ENCODE measurements at places on chromosomes 2 and 18. TPM values are rescaled to one million over a fixed set of nuclear protein-coding genes. Genes with fewer than 3 reads are reported as not detected.

GNAL gene
- 25.1 TPM for total RNA-seq

DNA sequence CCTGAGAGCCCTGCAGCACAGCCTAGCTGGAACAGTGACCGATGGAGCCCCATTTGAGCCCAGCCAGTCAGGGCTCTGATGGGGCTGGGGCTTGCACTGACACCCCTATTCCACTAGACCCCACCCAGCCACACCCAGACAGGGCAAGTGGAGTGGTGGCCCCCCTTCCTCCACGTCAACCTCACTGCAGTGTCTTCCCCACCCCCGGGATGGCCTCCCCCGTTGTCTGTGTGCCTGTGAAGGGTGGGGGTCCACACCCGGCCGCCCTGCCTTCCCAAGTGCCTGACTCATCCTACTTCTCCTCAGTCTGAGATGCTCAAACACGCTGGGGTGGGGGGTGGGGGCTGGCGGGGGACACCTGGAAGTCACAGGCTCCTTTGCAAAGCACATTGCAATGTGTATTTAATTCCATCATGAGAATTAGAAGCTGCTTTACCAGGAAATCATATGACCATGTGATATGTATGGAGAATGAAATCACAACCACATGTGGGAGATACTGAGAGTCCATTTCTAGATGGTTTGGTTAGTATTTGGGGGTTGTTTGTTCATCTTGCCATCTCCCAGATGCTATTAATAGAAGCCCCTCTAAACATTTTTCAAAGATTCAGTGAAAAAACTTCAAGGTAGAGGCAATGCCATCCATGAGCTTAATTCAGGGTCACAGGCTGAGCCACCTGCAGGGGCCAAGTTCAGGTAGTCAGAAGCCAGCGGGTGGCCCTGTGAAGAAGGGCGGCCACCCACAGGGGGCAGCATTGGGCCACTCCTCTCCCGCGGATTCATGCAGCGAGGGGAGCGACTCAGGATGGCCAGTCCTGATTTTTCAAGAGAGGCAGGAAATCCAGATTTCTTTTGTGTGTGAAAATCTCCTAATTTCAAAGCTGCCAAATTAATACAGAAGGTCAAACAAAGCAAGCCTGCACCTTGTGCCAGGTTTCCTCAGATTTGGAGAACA is 22.7 kb upstream of the GMPPA start:
- peaks cover 56% of the 10 kb centered on the region for H3K36me3 ChIP-seq
- peaks cover 23% of the 10 kb centered on the region for H3K4me1 ChIP-seq
- no peak overlapping the region for H3K4me3 ChIP-seq

GRCh38 chr2:48728295-48728694 is 27.2 kb downstream of the LHCGR start:
- DNase-seq: no peak
- H3K4me3 ChIP-seq: no peak overlapping the region
- no peaks in the 10 kb centered on the region for H3K4me1 ChIP-seq
- H3K27me3 ChIP-seq: no peaks in the 10 kb centered on the region

DNA sequence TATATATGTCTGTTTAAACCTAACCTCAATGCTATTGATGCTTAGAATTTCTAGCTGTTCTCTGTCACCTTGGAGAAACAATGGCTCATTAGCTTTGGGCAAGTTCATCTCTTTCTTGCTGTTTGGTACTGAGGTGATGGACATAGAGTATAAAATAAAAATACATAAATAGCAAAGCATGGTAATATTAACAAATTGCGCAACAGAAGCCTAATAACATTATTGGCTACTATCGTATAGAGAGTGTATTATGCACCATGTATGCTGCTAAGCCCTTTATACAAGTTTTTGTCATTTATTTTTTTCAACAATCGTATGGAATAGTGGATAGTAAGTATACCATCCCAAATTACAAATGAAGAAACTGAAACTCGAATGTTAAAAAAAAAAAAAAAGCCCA is 100.1 kb downstream of the ICOS start:
- no peaks in the 10 kb centered on the region for H3K36me3 ChIP-seq
- H3K4me3 ChIP-seq: no peak overlapping the region
- DNase-seq: no peak
- H3K27me3 ChIP-seq: no peaks in the 10 kb centered on the region
- peaks cover under 1% of the 10 kb centered on the region for H3K4me1 ChIP-seq

DNA sequence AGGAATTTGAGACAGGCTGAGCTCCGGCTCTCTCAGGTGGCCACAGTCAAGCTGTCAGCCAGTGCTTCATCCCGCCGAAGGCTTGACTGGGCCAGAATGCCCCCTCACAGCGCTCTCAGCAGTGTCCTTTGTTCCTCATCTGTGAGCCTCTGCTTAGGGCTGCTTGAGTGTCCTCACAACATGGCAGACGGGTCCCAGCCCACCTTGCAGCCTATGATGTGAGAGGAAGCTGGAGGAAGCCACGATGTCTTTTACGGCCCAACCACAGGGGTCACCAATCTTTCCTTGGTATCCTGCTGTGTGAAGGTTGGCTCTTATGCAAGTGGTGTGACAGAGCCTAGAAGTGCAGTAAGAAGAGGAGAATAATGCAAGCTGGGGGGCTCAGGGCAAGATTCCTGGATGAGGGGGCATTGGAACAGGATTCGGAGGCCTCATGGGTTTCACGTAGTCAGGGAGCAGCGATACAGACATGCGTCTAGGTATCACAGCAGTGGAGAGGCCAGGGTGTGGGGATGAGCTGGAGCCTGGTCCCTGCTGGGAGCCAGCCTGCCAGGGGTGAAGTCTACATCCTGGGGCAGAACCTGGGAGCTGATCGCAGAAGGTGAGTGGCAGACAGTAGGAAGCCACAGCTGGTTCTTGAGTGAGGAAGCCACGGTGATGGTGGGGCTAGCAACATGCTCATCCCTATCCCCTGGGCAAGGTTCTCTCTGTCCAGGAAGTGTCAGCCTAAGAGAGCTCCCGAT is 234.1 kb downstream of the GLI2 start:
- no peak overlapping the region for H3K27ac ChIP-seq
- DNase-seq: no peak
- no peak overlapping the region for H3K4me3 ChIP-seq
- peaks cover 6% of the 10 kb centered on the region for H3K36me3 ChIP-seq

- no peaks in the 10 kb centered on the region for H3K4me1 ChIP-seq
- no peak overlapping the region for H3K27ac ChIP-seq
- no peaks in the 10 kb centered on the region for H3K27me3 ChIP-seq
- no peak for DNase-seq
Measured at GRCh38 chr2:164642946-164643555, 21.8 kb upstream of the GRB14 start.

- peaks cover 4% of the 10 kb centered on the region for H3K27me3 ChIP-seq
- H3K4me3 ChIP-seq: no peak overlapping the region
- no peak overlapping the region for H3K27ac ChIP-seq
- H3K36me3 ChIP-seq: no peaks in the 10 kb centered on the region
- H3K4me1 ChIP-seq: no peaks in the 10 kb centered on the region
Measured at GRCh38 chr2:44766220-44766619, 175.3 kb upstream of the SIX3 start.

- H3K4me1 ChIP-seq: no peaks in the 10 kb centered on the region
- peaks cover 16% of the 10 kb centered on the region for H3K27me3 ChIP-seq
- no peak overlapping the region for H3K27ac ChIP-seq
Measured at GRCh38 chr18:79788734-79789085, 9.0 kb upstream of the KCNG2 start.

DNA sequence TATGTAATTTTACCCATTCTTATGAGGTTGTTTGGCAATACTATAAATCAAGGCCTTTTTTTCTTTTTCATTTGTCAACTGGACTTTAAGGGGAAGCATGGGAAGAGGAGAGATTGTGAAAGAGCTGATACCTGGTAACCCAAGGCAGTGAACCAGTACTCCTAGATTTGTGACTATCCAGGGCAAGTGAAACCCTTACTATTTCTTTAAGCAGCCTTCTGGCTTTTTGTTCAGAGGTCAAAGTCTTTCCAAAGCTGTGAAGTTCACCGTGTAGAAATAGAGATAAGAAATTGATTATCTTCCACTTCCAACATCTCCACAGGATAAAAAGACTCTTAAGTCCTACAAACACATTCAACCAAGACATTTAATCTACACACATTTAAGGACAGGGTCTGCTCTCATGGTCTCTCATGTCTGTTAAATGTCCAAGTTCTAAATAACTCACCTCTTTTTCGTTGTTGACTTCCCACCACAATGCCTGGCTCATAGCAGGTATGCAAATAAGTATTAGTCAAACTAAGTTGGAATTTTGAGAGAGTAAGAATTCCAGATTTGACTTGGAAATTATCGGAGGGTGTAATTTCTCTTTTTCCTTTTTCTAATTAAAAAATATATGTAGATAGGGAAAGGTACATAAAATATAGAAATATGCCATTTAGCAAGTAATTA is 485.8 kb downstream of the STK39 start:
- no peak overlapping the region for H3K4me3 ChIP-seq
- no peaks in the 10 kb centered on the region for H3K27me3 ChIP-seq
- no peaks in the 10 kb centered on the region for H3K4me1 ChIP-seq
- H3K27ac ChIP-seq: no peak overlapping the region
- no peaks in the 10 kb centered on the region for H3K36me3 ChIP-seq

GRCh38 chr18:80000877-80001276 is 12.5 kb upstream of the TXNL4A start:
- no peaks in the 10 kb centered on the region for H3K4me1 ChIP-seq
- no peak overlapping the region for H3K27ac ChIP-seq
- no peak overlapping the region for H3K4me3 ChIP-seq
- no peaks in the 10 kb centered on the region for H3K27me3 ChIP-seq
- DNase-seq: no peak
- H3K36me3 ChIP-seq: no peaks in the 10 kb centered on the region

Measured in sigmoid colon (tissue), 7 donors.